ENCODE measurements at places on chromosomes 16 and 17.

DNA sequence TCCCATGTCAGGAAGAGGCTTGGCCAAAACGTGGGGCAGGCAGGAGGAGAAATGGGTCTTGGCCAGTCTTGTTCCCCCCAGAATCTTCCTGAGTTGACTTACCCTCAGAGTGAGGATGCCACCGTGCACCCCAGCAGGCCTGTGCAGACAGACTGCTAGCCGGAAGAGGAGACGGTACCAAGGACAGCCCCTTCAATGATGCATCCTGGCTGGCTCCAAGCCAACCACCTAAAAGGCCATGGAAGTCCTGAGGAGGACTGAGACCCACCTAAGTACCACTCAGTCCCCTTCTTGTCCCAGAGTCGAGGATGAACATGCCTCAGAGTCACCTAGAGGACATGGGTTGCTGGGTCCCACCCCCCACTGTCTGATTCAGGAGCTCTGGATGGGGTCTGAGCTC, 46.7 kb upstream of the RCVRN start:
- no peak for DNase-seq

- no peak for DNase-seq
Observed at GRCh38 chr17:28920201-28920600, 17.3 kb upstream of the DHRS13 start.

GRCh38 chr16:5026664-5027063, 7.1 kb downstream of the NAGPA start:
- no peak for DNase-seq

GRCh38 chr17:39365872-39366271, 35.6 kb downstream of the FBXL20 start:
- DNase-seq, result no peak

DNA sequence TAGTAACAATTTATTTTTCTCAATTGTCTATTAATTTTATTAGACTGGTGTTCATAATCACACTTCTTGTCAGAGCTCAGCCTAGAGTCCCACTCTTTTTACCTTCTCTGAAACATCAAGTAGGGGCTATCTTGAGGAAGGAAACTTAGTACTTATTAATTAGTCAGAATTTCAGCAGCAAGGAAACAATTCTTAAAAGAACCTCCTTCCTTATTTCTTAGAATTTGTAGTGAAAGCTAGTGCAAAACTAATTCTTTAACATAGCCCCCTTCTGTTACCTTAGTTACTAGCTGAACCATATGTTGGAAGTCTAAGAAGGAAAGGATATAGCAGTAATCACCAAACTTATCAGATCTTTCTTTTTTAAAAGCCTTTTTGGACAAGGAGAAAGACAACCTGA, 35.2 kb downstream of the MAP2K4 start:
- DNase-seq, result no peak

- no peak for DNase-seq
Observed at GRCh38 chr16:72066747-72067146, 3.7 kb downstream of the HPR start.

DNA sequence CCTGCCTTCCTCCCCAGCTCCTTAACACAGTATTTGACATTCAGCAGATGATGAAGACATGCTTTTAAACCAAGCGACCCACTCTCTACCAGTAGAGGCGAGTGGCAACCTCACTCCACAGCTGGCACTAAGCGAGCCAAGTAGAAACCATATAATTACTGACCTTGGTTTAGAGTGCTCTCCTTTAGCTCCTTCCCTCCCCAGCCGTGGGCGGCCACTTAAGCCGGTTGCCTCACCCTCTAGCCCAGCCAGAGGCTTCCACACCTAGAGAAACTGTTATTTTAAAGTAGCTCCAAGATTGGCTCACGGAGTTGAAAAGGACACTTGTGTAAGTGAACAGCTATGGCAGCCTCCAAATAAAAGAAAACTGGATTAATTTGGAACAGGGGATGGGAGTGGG, 109.1 kb upstream of the CRHR1 start:
- no peak for DNase-seq

DNA sequence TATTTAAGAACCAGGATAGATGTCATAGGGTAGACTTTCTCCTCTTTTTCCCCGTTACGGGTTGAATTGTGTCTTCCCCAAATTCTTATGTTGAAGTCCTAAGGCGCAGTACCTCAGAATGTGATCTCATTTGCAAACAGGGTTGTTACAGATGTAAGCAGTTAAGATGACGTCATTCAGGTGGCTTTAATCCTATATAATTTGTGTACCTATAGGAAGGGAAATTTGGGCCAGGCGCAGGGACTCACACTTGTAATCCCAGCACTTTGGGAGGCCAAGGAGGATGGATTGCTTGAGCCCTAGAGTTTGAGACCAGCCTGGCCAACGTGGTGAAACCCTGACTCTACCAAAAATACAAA, 99.5 kb upstream of the DHX40 start:
- DNase-seq, result no peak

GRCh38 chr17:64739316-64740058, 77.4 kb upstream of the SMURF2 start:
- DNase-seq, result no peak

DNA sequence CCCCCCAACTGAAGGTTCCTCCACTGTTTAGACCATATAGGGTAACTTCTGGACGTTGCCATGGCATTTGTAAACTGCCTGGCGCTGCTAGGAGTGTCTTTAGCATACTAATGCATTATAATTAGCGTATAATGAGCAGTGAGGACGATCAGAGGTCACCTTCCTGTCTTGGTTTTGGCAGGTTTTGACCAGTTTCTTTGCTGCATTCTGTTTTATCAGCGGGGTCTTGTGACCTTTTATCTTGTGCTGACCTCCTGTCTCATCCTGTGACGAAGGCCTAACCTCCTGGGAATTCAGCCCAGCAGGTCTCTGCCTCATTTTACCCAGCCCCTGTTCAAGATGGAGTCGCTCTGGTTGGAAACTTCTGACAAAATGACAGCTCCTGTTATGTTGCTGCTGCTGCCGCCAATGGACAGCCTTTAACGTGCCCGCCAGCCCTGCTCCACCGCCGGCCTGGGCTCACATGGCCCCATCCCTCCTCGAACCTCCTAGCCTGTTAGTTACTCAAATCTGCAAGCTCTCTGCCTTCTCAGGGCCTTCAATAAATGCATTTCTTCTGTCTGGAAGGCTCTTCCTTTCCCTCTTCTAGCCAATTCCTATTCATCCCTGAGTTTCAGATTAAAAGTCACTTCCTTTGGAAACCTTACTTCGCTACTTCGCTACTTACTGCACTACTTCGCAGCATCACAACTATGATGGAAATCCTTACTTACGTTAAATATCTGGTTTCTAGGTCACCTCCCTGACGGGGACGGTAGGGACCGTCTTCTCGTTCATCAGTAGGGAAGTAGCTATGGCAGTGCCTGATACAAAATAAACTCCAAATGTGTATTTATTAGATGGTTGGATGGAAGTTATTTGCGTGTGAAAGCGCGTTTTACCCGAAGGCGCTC, 640 bp upstream of the NAGLU start:
- DNase-seq, result no peak

DNA sequence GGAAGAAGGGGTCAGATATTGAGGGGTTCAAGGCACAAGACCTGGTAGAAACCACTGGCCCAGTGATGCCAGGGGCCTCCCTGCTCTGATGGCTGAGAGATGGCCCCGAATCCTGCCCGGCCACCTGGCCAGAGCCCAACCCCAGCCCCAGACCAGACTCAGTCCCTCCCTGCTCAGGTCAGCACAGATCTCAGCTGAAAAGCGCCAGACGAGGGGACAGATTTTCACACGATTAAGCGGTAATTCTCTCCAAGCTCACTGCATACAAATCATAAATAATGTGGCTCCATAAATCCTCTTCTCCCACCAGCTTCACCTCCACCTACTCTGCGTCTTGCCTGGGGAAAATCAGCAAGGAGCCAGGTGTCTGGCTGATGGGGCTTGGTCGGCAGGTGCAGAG, 57.1 kb downstream of the ENGASE start:
- DNase-seq, result no peak

DNA sequence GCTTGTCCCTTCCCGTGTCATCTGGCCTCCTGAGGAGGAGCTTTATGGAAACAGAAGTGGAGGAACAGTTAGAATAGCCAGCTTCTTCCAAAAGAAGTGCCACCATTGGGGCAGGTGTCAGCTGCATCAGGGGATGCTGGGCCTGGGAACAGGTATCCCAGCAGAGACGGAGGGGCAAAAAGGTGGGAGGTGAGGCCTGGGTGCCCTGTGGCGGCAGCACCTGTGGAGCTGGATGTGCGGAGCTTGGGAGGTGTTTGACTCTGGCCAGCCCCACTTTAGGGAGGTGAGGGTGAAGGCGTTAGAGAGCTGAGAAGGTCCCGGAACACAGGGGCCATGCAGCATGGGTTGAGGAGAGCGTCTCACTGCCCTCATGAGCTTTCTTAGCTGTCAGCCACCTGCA, 5.2 kb downstream of the SMCR8 start:
- DNase-seq, result no peak

- DNase-seq, result no peak
Observed at GRCh38 chr17:64920419-64921172, 1.3 kb upstream of the LRRC37A3 start.

DNA sequence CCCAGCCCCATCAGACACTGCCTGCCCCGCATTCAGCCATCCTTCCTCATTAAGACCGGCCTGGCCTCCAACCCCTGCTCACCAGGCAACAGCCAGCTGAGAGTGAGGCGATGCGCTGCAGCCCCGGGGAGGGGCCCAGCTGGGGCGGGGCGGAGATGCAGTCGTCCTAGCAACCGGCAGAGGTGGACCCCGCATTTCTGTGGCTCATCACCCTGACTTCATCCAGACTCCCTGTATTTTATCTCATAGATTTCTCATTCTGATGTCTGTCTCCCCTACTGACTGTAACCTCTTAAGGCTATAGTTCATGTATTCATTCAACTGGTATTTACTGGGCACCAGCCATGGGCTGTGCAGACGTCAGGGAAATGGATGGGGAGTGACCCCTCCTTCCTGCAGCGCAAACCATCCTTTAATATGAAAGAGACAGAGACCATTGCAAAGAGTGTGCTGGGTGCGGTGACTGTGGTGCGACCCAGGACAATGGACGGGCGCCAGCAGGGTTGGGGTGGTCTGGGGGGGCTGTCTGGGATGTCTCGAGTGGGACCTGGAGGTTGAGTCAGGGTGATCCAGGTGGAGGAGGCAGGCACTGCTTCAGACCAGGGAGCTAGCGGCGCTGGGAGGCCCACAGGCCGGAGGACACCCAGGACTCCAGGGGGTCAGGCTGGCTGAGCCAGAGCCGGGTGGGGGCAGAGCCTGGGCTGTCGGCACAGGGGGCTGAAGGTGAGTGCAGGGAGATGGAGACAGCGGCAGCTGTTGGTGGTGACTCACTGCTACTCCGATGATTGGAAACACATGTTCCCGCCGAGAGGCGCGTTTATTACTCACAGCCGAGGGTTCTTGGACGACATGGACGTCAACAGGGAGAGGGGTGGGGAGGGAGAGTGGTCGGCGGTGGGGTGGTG, 10.5 kb upstream of the TIMP2 start:
- no peak for DNase-seq

- DNase-seq, result peak; percentile 48
Observed at GRCh38 chr17:74011966-74012365, 191.5 kb upstream of the RPL38 start.

GRCh38 chr17:64455993-64456885, 7.3 kb downstream of the MILR1 start:
- no peak for DNase-seq

DNA sequence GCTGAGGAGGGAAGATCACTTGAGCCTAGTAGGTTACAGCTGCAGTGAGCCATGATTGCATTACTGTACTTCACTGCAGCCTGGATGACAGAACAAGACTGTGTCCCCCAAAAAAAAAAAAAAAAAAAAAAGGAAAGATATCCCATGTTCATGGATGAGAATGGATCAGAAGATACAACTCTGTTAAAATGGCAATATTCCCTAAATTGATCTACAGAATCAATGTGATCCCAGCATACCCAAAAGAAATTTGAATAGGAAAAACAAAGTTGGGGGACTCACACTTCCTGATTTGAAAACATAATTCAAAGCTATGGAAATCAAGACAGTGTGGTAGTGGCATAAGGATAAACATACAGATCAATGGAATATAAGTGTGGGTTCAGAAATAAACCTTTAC, 12.7 kb upstream of the KANSL1 start:
- DNase-seq, result no peak

GRCh38 chr16:14672403-14672971, 21.6 kb downstream of the PLA2G10 start:
- DNase-seq, result no peak

- no peak for DNase-seq
Observed at GRCh38 chr16:29898804-29899515, 390 bp downstream of the SEZ6L2 start.

DNA sequence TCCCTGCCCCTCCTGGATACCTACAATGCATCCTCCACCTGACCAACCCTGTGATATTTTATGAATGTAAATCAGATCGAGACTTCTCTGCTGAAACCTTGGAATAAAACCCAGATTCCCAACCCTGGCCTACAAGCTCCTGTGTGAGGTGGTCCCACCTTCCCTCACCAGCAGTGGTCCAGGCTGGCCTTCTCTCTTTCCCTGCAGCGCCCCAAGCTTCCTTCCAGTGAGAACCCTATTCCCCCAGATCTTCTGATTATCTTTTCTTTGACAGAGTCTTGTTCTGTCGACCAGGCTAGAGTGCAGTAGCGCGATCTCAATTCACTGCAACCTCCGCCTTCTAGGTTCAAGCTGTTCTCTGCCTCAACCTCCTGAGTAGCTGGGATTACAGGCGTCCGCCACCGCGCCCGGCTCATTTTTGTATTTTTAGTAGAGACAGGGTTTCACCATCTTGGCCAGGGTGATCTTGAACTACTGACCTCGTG, 2.5 kb upstream of the HELZ start:
- DNase-seq, result no peak

- DNase-seq, result no peak
Observed at GRCh38 chr16:86953631-86954391, 363.4 kb downstream of the C16orf95 start.

DNA sequence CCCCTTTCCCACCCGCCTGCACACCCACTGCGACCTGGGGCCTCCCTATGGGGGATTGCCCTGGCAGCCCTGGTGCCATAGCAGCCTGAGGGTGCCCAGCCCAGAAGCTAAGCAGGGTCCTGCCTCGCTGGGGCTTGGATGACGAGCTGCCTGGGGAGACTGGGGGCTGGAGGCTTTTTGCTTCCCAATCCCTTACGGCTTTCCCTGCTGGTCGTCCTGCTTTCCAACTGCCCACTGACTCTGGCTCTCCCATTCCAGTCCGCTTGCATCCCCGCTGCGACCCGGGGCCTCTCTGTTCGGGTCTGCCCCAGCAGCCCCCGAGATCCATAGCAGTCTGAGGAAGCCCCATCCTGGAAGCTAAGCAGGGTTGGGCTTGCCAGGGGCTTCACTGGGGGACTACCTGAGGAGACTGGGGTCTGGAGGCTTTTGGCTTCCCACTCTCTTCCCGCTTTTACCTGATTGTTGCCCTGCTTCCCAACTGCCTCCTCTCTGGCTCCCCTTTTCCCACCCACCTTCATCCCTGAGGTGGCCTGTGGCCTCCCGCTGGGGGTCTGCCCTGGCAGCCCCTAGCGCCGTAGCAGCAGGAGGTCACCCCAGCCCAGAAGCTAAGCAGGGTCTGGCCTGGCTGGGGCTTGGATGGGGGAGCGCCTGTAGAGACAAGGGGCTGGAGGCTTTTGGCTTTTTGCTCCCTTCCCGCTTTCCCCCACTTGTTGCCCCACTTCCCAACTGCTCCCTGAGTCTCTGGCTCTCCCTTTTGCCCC, 2292.8 kb downstream of the TP53TG3F start:
- DNase-seq, result no peak

Measured in NCI-H187 (cell line).